CD4-positive, CD25-positive, alpha-beta regulatory T cell (primary cell): ENCODE measurements at places on chromosomes 6 and 20.
A peak's percentile ranks its signal among the peaks of the same experiment; 100 is the strongest.

GRCh38 chr6:3013901-3014674 is 14.4 kb downstream of the NQO2 start:
- no peak for DNase-seq

GRCh38 chr6:157718503-157719187 is 104.4 kb upstream of the SNX9 start:
- no peak for DNase-seq

DNA sequence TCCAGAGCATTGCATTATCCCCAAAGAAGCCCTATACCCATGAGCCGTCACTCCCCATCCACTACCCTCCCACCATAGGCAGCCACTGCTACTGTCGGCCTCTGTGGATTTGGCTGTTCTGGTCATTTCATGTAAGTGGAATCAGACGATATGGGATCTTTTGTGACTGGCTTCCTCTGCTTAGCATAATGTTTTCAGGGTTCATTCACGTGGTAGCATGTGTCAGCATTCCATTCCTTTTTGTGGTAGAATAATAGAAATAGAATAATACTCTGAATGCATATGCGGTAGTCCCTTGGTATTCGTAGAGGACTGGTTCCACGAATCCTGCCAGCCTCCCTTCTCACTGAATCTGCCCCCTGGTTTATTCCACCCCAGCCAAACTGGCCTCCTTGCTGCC is 402.6 kb upstream of the SULF2 start:
- DNase-seq: no peak

DNA sequence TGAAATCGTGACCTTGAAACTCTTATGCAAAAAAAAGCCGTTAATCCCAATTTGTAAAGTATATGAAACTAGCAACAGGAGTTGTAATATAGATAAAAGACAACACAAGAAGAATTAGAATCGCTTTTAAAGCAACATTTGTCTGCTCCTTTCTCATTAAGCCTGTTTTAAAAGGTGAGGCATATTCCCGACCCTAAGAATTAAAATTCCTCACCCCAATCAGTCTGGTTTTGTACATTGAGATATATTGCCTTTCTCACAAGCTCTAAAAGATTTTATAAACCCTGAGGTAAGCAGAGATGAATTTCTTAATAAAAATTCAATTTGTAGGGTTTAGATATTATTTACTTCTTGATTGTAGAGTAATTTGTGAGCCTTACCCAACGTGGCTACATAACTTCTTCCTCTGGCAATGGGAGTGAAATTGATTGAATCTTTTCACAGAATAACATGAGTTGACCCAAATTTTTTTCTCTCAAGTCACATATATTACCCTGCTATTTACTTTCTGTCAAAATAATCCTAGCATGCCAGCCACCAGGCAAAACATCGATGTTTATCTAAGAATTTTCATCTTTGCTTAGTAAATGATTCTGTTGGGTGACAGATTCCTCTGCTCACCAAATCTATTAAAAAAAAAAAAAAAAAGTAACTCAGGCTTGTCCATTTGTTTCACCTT is 173.7 kb downstream of the HACE1 start:
- no peak for DNase-seq

DNA sequence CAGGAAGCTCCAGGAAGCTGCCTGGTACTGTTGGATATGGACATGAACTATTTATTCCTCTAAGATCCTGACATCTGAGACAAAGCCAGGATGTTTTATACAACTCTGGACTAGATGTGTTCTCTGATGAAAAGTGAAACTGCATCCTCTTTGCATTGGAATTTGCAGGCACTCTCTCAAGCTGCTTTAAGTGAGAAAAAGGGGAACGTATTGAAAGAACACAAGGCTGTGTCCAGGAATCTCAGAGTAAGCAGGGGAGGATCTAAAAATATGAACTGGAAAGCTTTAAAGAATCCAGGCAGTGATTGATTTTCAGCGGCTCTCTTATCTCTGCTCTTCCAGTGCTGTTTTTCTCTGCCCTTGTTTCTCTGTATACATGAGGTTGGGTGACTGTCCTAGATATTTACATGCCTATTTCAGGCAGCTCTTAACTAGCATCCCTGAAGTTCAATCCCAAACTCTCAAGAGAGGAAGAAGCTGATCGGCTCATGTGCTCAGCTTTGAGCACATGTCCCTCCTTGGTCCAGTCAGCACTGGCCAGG is 193.8 kb downstream of the PLCB4 start:
- no peak for DNase-seq

GRCh38 chr20:64112691-64113443 is 5.5 kb upstream of the NPBWR2 start:
- DNase-seq: no peak

DNA sequence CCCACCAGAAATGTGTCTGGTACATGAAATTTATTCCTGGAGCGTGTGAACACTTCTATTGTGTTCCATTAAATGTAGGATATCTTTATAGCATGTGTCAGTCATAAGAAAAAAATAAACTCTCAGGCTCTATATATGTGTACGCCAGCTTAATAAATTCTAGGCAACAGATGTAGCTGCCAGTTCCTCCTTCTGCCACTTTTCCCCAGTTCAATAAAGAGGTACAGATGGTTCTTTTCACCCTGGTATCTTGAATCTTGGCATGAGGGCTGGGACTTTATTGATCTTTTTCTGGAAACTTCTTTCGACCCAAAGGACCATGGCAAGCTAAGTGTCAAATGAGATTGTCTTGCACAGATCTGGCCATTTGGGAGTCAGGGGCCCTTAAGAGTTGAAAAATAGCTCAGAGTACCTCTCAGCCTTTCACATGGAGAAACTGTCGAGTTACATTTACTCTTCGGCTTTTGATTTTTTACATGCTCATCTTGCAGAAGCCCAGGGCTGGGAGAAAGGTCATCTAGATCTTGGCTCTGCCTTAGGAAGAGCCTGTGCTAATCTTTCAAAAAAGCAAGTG is 240.9 kb downstream of the DOK5 start:
- no peak for DNase-seq

GRCh38 chr20:60206259-60206658 is 248.0 kb downstream of the CDH26 start:
- peak; percentile 12 for DNase-seq

GRCh38 chr6:44260011-44260410 is 2.7 kb upstream of the SLC35B2 start:
- no peak for DNase-seq

GRCh38 chr6:84976526-84977362 is 212.3 kb upstream of the TBX18 start:
- no peak for DNase-seq

- no peak for DNase-seq
Observed at GRCh38 chr6:159871241-159871640, 19.5 kb upstream of the MAS1 start.

- no peak for DNase-seq
Observed at GRCh38 chr6:139064981-139065665, 36.6 kb downstream of the ABRACL start.

GRCh38 chr20:58698741-58699622 is 6.4 kb downstream of the NPEPL1 start:
- no peak for DNase-seq

DNA sequence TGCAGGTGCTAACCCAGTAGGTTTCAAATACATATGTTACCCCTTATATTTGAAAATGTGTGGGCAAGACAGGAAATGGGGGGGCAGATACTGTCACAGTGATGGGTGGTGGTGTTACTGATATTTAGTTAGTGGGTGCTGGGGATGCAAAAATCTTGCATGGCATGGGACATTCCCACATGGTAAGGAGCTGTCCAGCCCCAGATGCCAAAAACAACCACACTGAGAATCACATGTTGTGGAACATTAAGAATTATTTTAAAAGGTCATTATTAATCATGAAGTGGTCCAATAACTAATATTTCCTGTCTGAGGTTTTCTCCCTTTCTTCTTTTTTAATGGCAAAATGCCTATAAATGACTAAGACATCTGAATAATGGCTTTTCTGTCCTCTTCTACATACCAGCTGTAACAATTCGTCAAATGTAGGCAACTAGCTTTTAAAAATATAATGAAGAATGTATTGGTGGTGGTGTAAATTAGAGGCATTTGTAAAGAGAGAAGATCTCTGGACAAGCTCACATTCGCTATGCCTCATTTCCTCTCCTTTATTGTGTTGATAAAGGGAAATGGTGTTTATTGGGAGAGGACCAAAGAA is 57.3 kb upstream of the SLC35B3 start:
- no peak for DNase-seq

GRCh38 chr6:113653275-113653674 is 203.9 kb upstream of the MARCKS start:
- DNase-seq: no peak

DNA sequence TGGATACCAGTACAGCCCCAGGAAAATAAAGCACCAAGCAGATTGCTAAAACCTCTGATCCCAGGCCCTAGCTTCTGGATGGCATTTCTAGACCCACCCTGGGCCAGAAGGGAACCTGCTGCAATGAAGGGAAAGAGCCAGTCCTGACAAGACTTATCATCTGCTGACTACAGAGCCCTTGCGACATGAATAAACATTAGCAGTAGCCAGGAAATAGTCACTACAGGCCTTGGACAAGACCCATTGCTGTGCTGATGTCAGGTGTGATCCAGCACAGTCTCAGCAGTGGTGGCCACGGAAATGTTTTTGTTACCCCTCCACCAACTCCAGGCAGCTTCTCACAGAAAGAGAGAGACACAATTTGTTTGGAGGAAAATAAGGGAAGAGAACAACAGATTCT is 399.3 kb downstream of the HAO1 start:
- no peak for DNase-seq

DNA sequence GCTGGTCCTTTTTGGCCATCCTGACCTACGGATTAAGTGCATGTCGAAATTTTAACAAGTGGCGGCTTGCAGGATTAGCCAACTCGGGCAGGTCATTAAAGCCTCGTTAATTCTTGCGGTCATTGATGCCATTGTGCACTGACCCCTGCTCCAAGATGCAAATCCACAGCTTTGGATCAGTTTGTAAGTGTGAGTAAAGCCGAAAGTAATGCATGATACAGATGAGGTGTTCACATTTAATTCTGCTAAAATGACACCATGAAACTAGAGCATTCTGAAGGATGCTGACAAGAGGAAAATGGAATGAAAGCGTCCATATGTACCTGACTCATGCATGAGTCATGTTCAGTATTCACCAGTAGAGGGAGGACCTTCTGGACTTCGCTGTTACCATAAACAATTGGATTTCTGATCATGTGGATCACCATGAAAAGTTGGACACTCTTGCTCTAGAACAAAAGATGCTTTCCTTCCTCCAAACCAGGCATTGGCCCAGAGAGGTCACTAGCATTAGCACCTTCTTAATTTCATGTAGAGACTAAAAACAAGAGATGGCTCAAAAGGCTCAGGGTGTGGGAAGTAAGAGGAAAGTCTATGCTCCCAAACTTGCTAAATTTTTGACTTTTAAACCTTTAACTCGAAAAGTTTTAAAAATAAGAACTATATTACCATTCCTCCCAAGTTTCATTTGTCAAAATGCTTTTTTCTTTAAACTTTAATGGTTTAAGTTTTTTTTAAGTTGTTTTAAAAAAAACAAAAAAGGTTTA is 48.0 kb downstream of the MUC22 start:
- no peak for DNase-seq

DNA sequence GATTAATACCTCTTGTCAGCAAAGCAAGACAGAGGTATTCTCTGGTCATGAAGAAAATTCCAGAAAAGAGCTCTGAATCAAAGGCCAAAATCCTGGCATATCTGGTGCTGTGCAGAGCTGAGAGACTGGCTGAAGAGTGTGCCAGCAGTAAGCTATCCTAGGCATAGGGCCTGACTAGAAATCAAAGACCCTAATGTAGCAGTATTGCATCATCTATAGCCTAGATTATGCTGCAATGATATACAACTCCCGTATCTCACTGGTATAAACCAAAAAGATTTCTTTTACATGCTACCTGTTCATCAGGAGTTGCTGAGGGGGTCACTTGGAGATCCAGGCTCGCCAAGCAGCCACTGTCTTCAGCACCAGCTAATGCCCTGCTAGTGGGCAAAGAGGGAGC is 30.9 kb upstream of the TRIM39 start:
- DNase-seq: no peak

GRCh38 chr20:17721802-17722486 is 22.2 kb downstream of the BANF2 start:
- DNase-seq: no peak

GRCh38 chr6:44225579-44226325 is 2.4 kb downstream of the SLC29A1 start:
- no peak for DNase-seq

DNA sequence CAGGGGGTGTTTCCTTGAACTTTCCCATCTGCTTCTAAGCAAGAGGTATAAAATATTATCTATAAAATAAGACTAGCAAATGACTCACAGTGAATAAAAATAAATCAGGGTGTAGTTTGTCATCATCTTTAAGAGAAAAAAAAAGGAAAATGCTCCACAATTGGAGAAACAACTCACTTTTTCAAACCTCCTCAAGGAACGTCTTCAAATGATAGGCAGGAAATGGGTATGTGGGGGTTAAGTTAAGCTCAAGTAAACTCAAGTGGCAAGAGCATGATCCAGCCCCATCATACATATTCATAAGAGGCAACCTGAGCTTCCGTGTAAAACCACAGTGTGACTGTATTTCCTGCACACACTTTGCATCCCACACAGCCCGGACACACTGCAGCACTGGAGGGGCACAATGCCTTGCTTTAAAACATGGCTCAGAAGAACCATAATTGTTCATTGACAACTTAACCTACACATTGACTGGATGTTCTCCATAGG is 58.5 kb upstream of the CEP85L start:
- DNase-seq: peak; percentile 84
